ENCODE measurements at places on chromosomes 6 and 20.

DNA sequence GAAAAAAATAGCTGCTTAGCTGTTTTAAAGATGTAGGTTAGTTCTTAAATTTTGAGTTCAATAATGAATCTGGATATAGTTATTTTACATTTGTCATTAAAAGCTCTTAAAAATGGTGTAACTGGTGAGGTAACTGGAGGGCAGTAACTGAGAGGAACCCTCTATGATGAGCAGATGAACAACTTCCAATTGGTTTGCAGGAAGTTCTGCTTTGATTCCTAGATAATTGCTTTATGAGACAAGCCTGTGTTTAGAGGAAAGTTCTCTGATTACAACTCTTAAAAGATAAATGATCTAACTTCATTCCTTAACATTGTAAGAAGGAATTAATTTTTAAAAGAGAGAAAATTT, 8.5 kb downstream of the MYLIP start:
- DNase-seq = no peak

DNA sequence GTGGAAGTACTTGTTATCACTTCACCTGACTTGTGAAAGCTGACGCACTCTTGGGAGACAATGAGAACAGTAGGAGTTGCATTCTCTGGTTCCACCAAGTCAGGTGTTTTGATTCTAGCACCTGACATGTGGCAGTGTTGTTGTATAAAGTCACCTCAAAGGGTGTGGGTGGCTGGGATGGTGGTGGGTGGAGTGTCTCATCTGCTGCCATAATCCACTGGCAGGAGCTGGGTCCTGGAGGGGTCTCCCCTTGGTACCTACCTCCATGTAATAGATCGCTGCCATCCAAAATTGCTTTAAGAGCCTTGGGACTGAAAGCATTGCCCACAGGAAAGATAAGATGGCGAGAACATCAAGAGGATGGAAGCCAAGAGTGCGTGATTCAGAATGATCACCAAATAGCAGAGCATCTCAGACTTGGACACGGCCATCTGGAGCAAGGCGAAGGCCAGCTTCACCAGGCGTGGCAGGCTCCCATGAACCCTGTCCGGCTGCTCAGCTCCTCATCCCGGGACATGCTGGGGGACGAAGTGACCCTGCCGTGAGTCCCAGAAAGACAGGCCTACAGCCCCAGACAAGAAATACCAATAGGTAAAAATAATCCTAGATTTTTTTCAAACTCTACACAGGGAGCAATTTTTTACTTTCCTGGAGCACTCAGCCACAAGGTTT, 56.6 kb downstream of the NPEPL1 start:
- DNase-seq = no peak

- DNase-seq = no peak
Observed at GRCh38 chr6:41677124-41677921, 39.1 kb downstream of the MDFI start.

DNA sequence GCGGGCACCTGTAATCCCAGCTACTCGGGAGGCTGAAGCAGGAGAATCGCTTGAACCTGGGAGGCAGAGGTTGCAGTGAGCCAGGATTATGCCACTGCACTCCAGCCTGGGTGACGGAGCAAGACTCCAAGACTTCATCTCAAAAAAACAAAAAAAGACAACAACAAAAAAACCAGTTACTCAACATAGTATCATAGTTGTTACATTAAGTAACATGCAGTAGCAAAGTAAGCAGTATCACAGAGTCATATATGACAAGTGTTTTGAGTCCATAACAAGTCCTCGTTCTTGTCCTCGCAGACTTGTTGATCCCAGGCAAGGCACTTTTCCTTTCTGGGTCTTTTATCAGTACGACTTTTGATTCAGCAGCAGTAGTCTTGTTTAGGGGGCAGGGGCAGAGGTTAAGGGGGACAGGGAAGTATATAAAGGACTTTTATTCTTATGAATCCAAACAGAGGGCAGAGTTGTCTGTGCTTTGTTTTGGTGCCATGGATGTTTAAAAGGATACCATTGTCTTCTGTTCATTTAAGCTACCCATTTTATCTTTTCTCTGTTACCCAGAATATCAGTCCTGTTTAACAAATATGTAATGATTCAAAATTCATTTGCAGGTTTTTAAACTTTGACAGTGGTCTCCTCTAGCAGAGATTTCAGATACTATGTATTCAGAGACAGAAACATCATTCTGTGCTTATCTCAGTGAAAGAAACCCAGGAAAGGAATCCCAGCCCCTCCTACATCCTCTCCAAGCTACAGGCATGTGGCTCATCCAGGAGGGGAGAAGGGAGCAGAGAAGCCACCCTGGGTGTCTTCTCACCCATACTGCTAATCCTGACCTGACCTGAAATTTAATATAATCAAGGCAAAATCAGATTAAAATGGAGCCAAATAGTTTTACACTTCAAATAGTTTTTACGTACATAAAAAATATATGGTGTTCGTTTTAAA, 137.9 kb upstream of the EDN1 start:
- no peak for DNase-seq

- DNase-seq = no peak
Observed at GRCh38 chr20:37764333-37764935, 70.6 kb downstream of the CTNNBL1 start.

GRCh38 chr6:18343741-18344140, 43.4 kb upstream of the RNF144B start:
- DNase-seq = no peak

DNA sequence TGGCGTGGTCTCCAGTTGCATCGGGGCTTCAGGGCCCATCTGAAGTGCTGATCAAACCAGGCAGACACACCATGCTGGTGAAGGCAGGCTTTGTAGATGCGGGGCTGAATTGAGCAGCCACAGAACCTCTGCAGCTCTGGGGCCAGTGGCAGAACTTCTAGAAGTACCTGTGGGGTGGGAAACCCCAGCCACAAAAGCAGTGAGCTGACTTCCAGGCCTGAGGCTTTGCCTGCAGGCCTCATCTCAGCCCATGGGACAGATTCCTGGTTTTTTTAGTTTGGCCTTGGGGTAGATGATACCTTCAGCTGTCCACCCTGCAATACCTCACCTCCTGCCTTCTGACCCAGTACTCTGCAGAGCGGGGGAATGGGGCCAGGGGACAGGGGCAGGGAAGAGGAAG, 14.1 kb downstream of the C20orf173 start:
- DNase-seq = no peak

DNA sequence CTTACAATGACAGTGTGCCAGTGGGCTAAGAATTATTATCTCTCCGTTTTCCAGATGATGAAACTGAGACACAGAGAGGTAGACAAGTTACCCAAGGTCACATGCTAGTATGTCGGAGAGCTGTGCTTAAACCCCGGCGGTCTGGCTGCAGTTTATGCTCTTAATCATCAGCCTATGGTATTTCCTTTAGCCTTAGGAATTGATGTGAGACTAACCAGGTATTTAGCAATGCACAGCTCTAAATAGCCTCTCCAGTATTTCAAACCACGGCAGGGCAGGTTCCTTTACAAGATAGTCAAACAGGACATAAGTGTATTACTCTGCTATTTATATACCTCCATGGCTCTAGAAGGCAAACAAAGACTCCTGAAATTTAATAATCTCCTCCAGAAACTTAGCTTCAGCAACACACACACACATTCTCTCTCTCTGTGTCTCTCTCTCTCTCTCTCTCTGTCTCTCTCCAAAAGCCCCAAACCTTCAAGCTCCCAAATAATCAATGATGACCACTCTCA, 142.0 kb upstream of the ZNF217 start:
- DNase-seq = no peak

DNA sequence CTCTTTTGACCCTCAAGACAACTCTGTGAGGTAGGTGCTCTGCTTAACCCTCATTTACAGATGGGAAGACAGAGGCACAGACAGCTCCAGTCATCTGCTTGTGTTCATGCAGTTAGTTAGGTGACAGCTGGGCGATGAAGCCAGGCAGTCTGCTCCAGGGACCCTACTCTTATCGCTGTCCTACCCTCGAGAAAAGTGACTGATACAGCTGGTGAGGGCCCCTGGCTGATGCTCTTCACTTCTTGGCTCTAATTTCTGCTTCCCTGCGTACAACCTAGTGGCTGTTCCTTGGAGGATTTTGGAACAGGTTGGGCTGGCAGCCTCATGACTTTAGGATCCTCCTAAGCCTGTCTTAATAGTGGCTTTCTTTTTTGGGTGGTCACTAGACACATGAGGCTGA, 9.1 kb upstream of the TJAP1 start:
- DNase-seq = no peak

DNA sequence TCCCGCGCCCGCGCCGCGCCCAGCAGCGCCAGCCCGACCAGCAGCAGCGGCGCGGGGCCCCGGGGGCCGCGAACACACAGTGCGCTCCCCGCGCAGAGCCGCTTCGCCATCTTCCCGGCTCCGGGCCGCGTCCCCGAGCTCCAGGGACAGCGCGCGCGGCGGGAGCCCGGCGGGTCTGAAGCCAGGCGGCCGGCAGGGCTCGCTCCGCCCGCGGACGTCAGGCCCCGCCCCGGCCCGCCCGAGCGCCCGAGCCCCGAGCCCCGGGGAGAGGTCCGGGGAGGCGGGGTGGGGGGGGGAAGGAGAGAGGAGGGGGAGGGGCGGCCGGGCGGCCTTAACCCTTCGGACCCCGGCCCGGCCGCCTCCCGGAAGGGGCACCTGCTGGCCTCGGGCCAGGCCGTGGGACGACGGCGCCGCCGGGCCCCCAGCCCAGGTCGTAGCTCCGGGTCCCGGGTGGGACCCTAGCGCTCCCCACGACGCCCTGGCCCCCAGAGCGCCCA, at the start of gene LAMA5:
Gene LAMA5, minus strand, starts transcription at position 177 of the 497 bp plus-strand sequence. Its CDS starts 67 bp downstream, at position 110.
- peak; percentile 75 for DNase-seq

DNA sequence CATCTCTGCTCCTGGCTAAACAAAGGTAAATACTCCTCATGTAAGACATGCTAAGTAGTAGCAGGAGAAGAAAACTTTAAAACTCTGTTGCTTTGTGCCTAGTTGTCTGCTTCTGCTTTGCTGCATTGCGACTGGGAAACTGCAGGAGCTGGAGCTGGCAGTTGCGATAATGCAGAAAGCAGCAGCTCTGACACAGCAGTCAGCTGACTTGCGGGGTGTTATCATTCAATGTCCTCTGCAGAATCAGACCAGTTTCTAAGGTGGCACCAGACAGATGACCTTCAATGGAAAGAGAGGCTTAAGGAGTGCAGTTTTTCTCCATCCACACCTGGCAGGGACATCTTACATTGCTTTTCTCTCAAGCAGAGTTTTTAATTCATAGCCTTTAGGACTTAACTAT, 69.9 kb upstream of the SOX4 start:
- DNase-seq = no peak

- DNase-seq = no peak
Observed at GRCh38 chr6:152922706-152923105, 60.1 kb downstream of the FBXO5 start.

GRCh38 chr6:4412488-4412887, 277.1 kb upstream of the ECI2 start:
- no peak for DNase-seq

- peak; percentile 46 for DNase-seq
Observed at GRCh38 chr6:37777272-37777834, 42.2 kb upstream of the ZFAND3 start.

DNA sequence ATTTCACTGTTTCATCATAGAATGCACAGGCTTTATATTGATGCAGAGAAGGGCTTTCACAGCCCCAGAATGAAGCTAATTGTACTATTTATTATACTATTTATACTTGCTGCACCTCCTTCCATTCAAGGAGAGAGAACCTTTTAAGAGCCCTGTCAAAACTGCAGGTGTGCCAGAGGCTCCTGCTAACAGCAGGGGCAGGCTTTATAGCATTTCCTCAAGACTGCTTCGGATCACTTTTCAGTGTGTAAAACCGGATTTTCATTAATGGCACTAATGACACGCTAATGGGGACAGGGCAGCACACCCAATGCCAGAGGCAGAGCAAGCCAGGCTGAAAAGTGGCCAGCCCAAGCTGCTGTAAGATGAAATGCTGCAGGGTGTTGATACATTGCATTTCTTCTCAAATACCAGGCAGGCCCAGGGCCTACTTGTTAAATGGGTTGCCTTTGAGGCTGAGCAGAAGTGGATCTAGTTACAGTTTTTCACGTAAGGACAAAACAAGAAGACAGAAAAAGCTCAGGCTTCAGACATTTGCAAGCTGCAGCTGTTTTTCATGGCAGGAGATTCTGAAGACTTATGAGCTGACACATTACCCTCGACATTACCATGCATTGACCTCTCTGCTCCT, 487.7 kb upstream of the BTBD3 start:
- no peak for DNase-seq

- no peak for DNase-seq
Observed at GRCh38 chr6:29631860-29632731, 887 bp downstream of the GABBR1 start.

DNA sequence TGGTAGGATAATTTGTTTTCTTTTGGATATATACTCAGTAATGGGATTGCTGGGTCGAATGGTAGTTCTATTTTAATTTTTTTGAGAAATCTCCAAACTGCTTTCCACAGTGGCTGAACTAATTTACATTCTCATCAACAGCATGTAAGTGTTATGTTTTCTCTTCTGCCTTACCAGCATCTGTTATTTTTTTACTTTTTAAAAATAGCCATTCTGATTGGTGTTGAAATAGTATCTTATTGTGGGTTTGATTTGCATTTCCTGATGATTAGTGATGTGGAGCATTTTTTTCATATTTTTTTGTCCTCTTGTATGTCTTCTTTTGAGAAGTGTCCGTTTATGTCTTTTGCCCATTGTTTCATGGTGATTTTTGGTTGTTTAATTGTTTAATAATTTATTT, 11.9 kb downstream of the HINT3 start:
- DNase-seq = no peak

- no peak for DNase-seq
Observed at GRCh38 chr6:116557893-116558292, 4.3 kb downstream of the CALHM4 start.

DNA sequence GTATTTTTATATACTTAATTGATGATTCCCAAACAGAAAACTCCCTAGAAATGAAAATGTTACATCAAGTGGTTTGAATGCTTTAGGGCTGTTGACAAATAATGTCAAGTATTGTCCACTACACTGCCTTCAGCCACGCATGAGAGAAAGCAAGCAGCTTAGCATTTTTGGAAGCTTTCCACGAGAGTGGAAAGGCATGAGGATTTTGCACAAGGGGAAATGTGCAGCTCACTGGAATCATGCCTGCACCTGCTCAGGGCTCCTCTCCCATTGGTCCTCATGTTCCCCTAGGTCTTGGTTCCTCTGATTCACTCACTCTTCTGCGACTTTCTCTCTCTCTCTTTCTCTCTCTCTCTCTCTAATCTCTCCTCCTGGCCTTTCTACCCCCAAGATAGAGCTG, 439.5 kb upstream of the CDH4 start:
- DNase-seq = no peak

GRCh38 chr6:142242269-142242668, 59.5 kb upstream of the ADGRG6 start:
- no peak for DNase-seq

GRCh38 chr6:158972241-158973233, 27.5 kb downstream of the RSPH3 start:
- peak; percentile 44 for DNase-seq

DNA sequence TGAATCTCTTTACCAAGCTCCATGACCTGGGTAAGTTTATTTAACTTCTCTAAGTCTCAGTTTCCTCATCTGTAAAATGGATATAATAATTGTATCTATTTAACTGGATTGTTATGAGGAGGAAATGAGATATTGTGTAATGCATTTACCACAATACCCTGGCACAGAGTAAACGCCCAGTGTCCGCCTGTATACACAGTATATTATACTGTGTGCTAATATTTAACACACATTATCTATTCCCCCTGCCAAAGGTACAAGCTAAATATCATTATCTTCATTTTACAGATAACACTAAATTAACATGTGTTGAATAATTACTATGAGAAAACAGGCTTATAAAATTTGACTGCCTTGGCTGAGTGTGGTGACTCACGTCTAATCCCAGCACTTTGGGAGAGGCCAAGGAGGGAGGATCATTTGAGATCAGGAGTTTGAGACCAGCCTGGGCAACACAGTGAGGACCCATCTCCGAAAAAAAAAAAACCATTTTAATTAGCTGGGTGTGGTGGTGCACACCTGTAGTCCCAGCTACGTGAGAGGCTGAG, 38.7 kb upstream of the TNFRSF21 start:
- DNase-seq = no peak

Measured in HEK293T (cell line).